ENCODE measurements at places on chromosomes 3 and 15. TPM values are rescaled to one million over a fixed set of nuclear protein-coding genes. Genes with fewer than 3 reads are reported as not detected.
A peak's percentile ranks its signal among the peaks of the same experiment; 100 is the strongest.

Gene OSTN
- not detected for total RNA-seq

Gene GRAMD2A
- not detected for total RNA-seq

Gene HCLS1
- total RNA-seq = 196 TPM

Gene KCNMB3
- total RNA-seq = 0.34 TPM

Gene KNG1
- not detected for total RNA-seq

Gene ROPN1
- total RNA-seq = not detected

Gene HES1
- total RNA-seq = not detected

Gene STRA6
- total RNA-seq = 0.51 TPM

DNA sequence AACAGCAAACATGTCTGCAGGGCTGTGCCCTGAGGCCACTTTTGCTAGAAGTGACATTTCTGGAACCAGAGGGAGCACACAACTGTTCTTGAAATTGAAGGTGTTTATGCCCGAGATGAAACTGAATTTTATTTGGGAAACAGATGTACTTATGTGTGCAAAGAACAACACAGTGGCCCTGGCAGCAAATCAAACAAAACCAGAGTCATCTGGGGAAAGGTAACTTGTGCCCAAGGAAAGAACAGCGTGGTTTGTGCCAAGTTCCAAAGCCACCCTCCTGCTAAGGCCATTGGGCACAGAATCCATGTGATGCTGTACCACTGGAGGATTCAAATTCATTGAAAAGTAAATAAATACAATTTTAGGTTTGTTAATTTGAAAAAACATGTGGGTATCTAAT, 31.2 kb upstream of the RARRES1 start:
- DNase-seq = no peak

DNA sequence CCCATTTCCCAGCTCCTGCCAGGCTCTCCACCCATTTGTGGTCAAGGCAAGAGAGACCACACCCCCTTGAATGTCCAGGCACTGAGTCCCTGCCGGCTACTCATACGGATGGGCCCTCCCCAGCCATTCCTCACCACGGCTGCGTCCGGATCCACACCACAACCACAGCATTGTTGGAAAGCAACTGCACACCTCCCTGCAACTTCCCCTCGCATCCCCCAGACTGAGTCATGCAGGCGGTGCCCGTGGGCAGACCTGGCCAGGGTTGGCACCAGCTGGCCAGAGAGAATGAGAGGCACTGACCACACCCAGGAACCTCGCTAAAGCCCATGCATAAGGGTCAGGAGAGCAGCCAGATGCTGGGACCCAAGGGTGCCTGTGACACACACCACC, 30.5 kb downstream of the LOXL1 start:
- no peak for DNase-seq

- DNase-seq = no peak
Observed at GRCh38 chr15:53346583-53346982, 412.9 kb downstream of the WDR72 start.

DNA sequence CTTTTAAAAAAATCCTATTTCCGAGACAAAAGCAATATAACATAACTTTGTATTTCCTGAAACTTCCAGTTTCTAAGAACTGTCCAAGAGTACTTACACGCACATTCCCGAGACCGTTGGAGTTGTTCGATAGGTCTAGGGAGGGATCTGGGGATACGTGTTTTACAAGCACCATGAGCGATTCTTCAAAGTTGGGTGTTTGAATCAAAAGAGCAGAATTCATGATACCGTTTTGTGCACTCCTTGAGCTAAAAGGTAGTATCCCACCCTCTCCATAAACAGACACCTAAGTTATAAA, 700 bp upstream of the EDEM1 start:
- no peak for DNase-seq

- peak; percentile 11 for DNase-seq
Observed at GRCh38 chr3:122754929-122755328, 38.7 kb downstream of the HSPBAP1 start.

DNA sequence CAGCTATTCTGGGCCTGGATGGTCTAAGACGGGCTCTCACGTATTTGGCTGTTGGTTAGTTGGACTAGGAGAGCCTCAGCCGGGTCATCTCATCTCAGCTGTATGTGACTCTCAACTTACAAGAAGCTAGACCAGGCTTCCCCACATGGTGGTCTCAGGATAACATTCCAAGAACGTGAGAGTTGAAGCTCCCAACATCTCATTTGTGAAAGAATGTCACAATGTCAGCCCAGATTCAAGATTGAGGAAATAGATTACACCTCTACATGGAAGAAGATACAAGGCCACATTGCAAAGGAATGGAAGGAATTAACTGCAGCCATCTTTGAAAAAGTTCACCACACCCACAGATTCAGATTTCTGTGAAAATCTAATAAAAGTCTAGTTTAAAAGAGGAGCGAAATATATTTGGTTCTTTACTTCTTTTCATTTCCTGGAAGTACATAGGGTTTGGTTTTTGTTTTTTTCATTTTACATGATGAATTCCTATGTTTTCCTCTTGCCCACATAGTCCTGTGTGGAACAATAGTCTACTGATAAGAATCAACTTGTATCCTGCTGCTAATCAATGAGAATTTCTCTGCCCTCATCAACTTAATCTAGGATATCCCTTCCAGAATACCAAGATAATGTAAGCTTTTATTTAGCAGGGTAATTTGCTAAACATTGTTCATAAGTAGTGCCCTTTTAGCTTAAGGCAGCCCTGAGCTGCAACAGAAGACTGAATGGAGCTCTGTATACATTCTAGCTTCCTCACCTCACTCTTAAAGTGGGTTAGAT, 116.5 kb downstream of the CMSS1 start:
- DNase-seq = no peak

DNA sequence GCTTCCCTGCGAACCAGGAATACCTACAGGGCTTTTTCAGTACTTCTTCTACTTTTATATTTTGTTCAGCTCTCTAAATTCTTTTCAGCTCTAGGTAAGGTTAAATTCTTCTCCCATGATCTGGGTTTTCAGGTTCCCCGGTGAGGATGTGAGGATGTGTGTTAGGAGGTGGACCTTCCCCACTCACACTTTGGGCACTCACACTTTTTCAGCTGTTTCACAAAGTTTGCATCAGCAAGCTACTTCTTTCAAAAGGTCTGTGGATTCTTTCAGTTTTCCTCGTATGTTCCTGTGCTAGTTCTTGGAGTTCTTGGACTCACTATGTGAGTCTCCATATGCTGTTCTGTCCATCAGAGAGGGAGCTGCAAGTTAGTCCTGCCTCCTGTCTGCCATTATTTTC, 13.9 kb upstream of the OR5K2 start:
- no peak for DNase-seq

DNA sequence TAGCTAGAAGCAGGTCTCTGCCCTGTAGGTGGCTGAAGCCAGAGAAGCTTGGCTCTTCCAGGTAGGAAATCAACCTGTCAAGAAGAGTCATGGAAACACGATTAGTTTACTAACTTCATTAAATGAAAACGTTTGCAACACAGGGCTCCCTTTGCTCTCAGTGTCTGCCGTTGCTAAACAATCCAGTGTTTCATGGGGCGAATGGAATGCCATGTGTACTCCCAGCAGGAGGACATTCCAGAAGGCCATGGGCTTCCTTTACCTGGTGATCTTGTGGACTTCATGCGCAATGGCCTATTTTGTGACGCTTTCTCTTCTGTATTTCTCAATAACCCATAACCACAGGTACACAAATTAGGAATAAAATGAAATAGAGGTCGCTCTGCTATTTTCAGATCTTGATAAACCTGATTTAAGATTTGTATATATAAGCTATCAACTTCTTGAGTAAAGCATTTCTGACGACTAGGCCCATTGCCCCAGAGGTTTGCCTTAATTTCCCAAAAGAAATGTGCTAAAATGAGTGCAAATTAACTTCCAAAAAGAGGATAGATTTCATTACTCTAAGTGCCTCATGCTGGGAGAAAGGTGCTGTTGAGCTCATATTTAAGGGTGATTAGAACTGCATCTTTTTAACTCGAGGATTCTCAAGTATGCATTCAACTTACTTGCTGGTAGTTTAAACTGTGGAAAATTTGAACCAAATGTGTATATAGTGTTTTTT, 171.0 kb downstream of the EPHA3 start:
- DNase-seq = no peak

DNA sequence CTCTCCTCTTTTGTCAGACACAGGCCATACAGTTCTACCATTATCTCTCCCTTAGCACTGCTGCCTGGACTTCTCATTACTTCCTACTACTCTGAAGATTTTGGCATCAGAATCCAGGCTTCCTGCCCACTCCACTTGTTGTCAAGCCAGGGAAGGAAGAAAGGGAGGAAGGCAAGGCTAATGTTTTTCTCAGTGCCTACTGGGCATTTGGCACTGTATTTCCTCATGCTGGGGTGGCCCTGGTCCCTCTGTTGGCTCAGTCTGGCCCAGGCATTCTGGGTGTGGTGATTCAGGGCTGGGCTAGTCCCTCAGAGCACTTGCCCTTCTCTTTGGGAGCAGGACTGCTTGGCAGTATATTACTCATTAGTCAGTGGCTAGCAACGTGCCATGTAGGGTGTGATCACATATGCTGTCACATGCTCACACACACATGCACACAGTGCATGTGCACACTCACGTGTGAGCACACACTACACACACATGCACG, 52.9 kb downstream of the BSN start:
- no peak for DNase-seq

DNA sequence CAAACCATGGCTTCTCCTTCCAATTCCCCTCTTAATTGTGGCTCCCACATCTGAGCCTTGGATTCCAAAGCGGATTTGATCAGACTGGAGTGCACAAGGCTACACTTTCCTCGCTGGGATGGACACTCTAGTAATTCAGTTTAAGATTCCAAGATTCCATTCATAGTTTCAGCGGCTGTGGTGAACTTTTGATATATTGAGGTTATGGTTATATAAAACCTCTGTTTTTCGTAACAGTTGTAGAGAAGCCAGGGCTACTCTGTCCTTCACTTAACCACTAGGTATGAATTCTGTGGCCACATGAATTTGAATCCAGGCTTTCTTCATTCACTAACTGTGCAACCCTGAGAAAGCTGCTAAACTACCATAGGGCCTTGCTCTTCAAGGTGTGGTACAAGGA, 67.9 kb upstream of the KY start:
- no peak for DNase-seq

DNA sequence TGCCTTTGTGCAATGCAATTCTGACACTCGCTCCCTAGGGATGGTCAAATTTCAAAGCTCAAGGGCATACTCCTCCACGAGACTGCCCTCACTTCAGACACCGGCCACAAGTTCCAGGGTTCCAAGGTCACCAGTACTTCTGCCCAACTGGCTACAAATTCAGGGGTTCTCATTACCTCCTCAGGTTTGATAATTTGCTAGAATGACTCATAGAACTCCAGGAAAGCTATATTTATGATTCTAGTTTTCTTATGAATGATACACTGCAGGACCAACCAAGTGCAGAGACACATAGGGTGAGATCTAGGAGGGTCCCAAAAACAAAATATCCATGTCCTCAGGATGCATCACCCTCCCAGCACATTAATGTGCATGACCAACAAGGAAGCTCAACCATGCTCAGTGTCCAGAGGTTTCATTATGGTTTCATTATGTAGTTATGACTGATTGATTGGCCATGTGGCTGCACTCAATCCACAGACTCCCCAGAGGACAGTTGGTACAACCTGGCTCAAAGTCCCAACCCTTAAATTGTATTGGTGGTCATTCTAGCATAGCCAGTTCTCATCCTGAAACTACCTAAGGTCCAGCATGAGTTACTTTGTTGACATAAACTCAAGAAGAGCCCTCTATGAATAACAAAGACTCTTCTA, 170.4 kb upstream of the LRRN1 start:
- no peak for DNase-seq

- DNase-seq = no peak
Observed at GRCh38 chr3:186566772-186567071, 417 bp downstream of the TBCCD1 start.

GRCh38 chr15:88331291-88331690, 74.8 kb upstream of the NTRK3 start:
- peak; percentile 79 for DNase-seq

DNA sequence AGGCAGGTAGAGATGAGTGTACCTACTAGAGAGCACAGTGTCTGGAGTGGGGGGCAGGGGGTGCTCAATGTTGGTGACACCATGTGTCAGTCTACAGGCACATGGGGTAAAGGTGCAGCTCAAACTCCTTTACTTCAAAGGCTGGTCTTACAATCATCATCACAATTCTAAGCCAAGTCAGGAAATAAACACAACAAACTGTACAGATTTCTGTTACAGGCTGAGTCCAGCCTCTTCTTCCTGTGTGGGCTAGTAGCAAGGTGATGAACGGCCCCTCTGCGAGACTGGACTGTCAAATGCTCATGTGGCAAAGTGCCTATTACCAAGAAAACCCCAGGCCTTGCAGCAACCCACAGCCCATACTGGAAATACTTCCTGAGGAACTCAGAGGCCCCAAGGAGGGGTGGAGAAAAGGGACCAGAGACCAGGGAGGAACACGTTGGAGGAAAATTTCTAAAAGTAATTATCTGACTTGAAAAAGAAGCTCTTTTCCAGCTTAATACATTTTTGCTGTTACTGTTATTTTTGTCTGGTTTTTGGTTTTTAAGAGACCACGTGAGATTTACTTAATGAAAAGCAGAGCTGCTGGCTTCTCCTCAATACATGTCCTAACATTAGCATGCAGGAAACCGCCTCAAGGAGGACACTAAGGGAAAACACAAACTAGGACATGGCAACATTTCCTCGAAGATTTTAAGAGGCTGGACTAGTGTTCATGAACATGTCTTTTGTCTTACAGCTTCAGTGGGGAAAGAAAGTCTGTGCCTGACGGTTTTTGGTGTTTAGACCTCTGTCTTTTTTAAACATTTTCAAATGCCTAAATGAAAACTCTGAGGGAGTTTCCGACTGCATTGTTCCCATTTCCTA, 29.5 kb downstream of the TBC1D2B start:
- peak; percentile 56 for DNase-seq

DNA sequence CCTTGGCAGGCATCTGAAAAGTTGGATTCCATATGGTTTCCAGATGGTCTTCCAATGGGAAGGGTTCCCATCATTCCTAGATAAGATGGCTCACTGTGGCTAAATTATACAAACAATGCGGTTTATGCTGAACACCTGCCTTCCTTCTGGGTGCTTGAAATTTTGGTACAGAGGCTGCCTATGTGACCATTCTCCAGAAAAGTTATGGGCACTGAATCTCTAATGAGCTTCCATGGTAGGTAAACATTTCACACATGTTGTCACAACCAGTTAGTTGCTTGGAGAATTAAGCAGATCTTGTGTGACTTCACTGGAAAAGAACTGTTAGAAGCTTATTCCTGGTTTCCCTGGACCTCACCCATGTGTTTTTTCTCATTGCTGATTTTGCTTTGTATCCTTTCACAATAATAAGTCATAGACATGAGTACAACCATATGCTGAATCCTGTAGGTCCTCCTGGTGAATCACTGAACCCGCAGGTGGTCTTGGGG, 30.1 kb downstream of the PLOD2 start:
- DNase-seq = no peak

GRCh38 chr3:11661052-11661656, 17.4 kb upstream of the VGLL4 start:
- no peak for DNase-seq

DNA sequence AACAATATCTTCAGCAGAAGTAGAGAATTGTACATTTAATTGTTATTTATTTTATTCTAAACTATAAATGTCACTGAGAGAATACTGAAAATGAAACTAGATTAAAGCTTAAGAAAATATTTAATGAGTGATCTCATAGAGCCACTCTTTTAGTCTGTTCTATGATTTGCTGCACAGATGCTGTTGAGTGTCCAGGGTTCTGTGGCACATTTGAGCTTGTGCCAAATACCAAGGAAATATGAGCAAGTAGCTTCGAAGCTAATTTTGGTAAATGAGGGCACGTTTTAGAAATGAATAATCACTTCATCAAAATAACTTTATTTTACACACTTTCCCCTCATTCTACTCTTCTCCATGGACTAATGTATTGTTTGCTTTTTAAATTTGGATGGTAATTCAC, 53.6 kb upstream of the THRB start:
- DNase-seq = no peak
